Calu3 (cell line): ENCODE measurements at places on chromosomes 4 and X. TPM values are rescaled to one million over a fixed set of nuclear protein-coding genes. Genes with fewer than 3 reads are reported as not detected.

REPS2 gene
- total RNA-seq: 12.9 and 14.5 TPM in 2 replicates

SHOX gene
- not detected in 2 replicates for total RNA-seq

DNA sequence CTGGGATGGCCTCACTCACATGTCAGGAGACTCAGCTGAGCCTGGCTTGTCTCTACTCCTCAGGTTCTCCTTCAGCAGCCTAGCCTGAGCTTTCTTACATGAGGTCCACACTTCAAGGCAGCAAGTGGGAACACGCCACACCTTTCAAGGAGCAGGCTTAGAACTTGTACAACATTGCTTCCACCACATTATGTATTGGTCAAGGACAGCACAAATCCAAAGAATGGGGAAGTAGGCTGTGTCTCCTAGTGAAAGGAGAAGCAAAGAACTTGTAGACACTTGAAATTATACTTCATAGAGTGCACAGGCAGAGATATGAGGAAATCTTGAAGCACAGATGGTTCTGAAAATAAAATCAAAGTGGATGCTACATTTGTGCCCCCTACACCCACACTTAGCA is 120.9 kb upstream of the NOCT start:
- no peaks in the 10 kb centered on the region for H3K4me1 ChIP-seq
- no peak for DNase-seq
- H3K4me3 ChIP-seq: no peak overlapping the region
- no peak overlapping the region for H3K27ac ChIP-seq
- no peaks in the 10 kb centered on the region for H3K27me3 ChIP-seq

DNA sequence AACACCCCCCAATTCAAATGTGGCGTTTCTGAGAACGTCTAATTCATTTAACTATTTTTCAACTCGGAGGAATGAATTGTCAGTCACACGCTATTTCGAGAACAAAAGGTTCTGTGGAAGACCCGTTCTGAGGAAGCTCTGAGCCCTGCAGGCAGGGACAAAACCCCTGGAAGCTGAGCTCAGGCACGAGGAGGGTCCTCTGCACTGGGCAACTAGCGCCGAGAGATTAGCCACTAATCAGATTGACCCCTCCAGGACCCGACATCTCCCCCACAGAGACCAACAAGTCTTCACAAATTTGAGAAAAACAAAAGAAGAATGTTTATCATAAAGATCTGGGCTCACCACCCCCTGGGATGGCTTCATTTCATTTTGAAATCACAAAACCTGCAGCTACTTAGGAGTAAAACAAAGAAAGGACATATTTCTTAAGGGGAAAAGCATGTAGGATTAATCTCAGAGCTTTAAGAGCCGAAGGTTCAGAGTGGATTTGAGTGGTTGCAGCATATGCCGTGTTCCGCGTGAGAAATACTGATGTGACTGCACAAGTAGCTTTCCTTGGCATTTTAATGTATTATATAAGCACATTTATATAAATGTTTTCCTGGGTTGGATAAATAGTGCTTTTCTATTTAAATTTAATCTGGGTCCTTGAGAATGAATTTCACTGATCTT is 41.8 kb downstream of the ADRA2C start:
- DNase-seq: no peak
- peaks cover 49% of the 10 kb centered on the region for H3K27me3 ChIP-seq
- peaks cover 3% of the 10 kb centered on the region for H3K36me3 ChIP-seq
- no peaks in the 10 kb centered on the region for H3K4me1 ChIP-seq
- H3K27ac ChIP-seq: no peak overlapping the region
- no peak overlapping the region for H3K4me3 ChIP-seq

DNA sequence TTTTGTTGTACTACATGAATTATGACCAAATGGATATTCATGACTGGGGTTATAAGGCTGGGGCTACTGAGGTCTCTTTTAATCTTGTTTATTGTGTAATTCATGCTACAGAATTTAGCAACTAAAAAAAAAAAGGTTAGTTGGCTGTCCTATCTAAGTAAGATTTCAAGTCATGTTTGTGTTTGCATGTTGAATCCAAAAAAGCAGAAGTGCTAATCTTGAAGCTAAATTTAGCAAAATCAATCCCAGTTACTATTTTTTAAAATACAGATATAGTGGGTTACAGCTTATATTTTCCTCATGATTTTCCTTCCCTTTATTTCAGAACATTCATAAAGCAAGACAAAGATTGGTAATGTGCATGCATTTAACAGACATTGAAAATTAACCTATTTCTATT is 19.4 kb downstream of the MTMR1 start:
- no peak overlapping the region for H3K27ac ChIP-seq
- peaks cover 10% of the 10 kb centered on the region for H3K36me3 ChIP-seq
- no peaks in the 10 kb centered on the region for H3K27me3 ChIP-seq
